Activated CD8-positive, alpha-beta memory T cell treated with anti-CD3 and anti-CD28 coated beads, Interleukin-2, amount 50 U/mL, for 4 hours (primary cell): ENCODE measurements at places on chromosomes 1 and 21.
A peak's percentile ranks its signal among the peaks of the same experiment; 100 is the strongest.

GRCh38 chr1:39410915-39411436 lies 80.5 kb upstream of the BMP8A start:
- DNase-seq: peak; percentile 64

DNA sequence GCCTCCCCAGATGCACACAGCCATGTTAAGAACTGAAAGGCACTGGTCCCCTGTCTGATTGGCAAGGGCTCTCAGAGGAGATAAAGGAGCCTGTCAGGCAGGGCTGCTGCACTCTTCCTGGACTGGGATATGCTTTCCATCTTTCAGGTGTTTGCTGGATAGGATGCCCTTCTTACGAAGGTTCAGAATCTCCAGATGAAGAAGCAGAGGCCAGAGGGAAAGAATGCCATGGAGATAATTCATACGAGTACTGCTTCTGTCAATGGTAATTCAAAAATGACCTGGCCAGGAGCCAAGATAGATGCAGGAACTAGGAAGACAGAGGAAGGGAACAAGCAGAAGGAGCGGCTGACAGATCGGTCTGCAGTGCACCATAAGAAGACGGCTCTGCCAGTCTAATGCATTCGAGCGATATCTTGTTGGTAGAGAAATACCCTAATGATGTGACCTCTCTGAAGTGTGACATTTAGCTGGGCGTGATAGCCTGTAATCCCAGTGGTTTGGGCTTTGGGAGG lies 16.6 kb upstream of the ATP2B4 start:
- DNase-seq: no peak

- no peak for DNase-seq
Observed at GRCh38 chr1:29786791-29787732, 550.7 kb downstream of the PTPRU start.

GRCh38 chr1:66446261-66447001 lies 87.5 kb upstream of the SGIP1 start:
- DNase-seq: no peak

DNA sequence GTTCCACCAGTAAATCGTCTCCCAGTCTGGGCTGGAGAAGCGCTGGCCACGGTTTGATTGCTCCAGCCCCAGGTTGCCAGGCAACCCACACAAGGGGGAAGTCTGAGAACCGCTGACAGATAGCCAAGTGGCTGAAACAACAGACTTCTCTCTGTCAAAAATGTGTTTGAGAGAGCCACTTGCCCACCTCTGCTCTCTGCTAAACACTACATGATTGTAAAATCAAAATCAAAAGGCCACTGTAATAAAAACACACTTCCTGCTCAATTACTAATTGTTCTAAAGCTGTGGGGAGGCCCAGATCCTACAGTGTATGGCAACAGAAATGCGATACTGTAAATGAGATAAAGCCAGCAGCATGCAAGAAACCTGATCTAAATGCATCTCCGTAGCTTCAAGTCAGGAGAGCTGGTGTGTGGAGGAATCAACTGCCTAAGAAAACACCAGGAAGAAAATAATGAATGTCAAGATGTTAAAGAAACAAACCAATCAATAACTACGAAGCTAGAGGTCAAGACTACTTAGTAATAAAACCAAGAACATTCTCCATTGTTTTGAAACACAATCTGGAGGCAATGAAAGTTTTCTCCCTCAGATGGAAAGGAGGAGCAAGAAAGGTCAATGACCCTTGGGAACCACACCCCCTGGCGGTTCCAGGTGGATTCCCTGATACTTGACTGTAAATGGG lies 121.2 kb downstream of the SLC45A1 start:
- DNase-seq: no peak

DNA sequence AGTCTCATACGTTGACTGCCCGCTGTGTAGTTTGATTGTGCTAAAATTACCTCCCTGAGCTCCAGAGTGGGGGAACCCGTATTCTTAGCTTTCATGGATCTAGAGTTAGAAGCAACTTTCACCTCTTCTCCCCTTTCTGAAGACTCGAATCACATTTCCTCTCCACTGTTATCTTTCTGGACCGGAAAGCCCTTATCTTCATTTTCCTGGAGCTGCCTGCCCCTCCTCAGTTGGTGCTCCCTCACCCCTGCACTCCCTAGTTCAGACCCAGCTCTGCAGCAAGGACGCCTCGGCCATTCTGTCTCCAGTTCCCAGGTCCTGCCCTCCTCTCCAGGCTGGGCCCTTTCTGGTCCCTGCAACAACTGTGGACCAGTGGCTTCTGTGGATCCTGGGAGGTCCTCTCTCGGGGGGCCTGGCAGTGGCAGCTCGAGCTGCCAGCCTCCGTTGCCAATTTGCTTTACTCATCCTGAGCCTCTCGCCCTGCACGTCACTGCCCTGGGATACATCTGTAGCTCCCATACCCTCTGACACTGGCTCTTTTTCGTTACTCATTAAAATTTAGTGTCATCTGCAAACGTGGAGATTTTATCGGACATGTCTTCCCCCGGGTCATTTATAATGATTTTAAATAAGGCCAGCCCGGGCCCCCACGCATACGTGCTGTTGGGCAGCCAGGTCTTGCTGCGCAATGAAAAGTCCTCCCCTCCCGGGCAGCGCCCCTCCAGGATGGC lies 141.5 kb upstream of the VAMP3 start:
- no peak for DNase-seq

DNA sequence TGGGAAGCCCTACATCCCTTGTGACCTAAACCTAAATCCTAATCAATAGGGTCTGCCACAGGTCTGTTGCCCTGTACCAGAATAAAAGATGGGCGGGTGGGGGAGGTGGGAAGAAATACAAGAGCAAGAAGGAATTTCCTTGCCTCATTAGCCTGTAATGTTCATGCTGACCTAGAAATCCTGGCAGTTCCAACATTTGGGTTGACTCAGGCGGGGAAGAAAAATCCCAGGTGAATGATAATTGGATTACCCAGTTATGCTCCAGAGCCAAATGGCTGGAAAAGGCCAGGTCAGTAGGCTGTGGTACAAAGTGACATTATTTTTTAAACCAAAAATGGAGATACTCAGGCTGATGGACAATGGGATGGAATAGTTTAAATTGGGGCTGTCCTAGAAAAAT lies 27.3 kb upstream of the A3GALT2 start:
- no peak for DNase-seq

GRCh38 chr1:23578311-23578996 lies 19.2 kb upstream of the ID3 start:
- DNase-seq: no peak

DNA sequence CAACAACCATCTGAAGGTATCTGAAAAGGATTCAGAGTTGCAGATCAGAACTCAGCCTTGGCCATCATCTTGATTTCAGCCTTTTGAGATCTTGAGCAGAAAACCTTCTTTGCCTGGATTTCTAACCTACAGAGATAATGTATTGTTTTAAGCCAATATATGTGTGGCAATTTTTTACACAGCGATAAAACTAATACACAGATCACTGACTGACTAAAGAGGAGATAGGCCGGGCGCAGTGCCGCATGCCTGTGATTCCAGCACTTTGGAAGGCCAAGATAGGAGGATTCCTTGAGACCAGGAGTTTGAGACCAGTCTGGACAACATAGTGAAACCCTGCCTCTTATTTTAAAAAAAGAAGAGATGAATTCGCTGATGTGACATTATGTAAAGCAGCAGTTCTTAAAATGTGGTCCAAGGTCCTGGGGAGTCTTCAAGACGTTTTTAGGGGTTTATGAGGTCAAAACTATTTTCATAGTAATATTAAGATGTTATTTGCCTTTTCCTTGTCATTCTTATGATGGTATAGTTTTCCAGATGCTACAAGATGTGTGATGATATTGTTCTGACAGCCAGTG lies 50.1 kb upstream of the CNN3 start:
- no peak for DNase-seq

DNA sequence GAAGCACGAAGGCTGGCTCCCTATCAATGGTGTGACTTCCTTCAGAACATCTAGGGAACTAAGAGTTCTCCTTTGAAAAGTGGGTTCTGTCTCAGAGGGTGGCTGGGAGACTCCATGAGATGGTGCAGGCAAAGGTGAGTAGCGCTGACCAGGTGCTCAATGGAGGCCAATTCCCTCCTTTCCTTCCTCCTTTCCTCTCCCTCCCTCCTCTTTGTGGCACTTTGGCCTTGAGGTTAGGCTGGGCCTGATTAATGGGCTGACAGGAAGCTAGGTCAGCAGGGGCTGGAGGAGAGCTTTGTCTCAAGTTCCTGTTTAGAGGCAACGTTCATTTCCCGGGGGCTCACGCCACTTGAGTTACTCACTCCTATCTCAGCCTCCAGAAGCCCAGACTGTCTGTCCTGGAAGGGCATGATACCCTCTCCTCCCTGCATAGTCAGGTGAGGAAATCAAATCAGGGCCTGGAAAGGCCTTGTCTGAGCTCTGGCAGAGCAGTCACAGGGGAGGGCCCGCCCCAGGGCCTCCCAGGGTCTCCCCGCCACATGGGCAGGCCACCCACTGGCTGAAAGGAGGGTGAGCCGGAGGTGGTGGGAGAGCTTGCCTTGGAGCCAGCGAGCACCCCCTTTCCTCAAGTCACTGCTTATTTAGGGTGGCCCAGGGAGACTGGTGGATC lies 58.4 kb upstream of the SSBP3 start:
- DNase-seq: no peak

DNA sequence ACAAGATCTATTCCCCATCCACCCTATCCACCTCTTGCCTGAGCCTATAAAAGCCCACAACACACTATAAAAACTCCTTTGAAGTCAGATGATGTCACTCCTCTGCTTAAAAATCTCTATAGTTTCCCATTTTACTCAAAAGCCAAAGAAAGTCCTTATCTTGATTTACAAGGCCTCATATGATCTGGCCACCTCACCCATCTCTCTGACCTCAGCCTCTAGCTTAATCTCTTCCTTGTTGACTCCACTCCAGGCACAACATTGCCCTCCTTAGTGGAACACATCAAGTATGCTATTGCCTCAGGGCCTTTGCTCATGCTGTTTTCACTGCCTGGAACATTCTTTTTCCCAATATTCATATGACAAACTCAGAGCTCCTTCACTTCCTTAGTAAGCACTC lies 33.3 kb downstream of the ZNF281 start:
- DNase-seq: no peak

GRCh38 chr1:81867235-81867634 lies 66.5 kb downstream of the ADGRL2 start:
- no peak for DNase-seq

DNA sequence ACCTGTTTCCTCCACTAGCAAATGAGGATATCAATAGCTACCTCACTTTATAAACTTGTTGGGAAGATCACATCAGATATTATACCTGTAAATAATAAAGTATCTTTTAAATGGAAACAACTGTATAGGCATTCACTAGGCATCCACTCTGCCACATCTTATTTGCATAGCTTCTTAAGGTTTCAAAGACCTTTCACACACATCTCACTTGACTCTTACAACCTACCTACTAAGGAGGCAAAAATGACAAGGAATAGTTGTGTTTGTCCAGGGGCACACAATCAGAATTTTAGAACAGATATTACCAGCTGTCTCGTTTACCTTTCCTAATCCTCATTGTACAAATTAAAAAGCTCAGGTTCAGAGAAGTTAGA lies 51.5 kb downstream of the VANGL2 start:
- DNase-seq: no peak

- DNase-seq: no peak
Observed at GRCh38 chr1:172733815-172734214, 74.9 kb downstream of the FASLG start.

DNA sequence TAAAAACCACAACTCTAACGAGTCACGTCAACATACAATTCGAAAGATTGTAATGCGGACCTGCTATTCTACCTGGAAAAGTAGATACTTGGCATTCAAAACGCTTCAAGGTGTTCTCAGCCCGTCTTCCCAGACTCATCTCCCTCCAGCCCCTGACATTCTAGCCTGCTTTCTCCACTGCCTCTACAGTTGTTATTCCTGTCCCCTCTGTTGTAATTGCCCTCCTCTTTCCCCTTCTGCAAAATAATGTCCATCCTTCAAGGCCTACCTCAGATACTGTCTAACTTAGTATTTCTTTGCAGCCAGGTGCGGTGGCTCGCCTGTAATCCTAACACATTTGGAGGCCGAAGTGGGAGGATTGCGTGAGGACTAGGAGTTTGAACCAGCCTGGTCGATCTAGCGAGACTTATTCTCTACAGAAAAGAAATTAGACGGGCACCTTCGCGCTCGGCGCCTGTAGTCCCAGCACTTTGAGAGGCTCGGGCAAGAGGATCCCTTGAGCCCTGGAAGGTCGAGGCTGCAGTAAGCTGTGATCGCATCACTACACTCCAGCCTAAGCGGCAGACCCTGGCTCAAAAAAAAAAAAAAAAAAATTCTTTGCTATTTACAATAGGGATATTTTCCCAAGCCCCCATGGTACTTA lies 756 bp upstream of the RBM34 start:
- DNase-seq: no peak

GRCh38 chr1:209657918-209658317 lies 5.7 kb upstream of the LAMB3 start:
- no peak for DNase-seq
